ENCODE measurements at places on chromosomes 6 and 20. TPM values are rescaled to one million over a fixed set of nuclear protein-coding genes. Genes with fewer than 3 reads are reported as not detected.

DNA sequence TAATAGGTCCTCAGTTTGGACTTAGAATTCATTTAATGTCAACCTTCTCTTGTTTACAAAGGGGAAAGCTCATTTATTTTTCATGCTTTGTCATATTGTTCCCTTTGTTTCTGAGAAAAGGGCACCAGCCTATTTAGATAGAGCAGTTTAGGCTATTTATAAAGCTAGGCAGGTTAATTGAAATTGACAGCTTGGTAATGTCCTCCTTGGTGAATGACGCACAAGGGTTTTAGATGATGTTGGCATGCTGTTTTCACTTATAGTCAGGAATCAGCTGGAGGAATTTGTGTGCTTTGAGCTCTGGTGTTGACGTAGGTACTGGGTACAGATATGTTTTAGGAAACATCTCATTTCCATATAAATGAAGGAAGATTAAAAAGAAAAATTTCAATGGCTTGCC, 45.2 kb downstream of the BCKDHB start:
- no peak for DNase-seq

DNA sequence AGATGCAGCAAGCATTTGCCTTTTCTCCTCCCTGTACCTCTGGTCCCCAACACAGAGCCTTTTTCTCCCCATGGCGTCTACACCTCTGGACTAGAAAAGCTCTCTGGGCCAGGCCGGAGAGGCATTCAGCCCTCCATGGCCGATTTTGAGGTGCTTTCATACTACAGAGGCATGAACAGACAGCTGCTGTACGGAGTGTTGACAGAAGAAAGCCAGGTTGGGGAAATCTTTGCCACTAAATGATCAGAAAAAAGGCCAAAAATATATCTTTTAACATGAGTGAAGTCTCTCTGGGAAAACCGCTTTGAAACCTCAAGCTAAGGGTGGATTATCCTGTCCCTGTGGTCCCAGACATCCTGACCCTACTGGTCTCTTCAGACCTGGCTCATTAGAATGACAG, 94.0 kb downstream of the TMEM170B start:
- DNase-seq: no peak

DNA sequence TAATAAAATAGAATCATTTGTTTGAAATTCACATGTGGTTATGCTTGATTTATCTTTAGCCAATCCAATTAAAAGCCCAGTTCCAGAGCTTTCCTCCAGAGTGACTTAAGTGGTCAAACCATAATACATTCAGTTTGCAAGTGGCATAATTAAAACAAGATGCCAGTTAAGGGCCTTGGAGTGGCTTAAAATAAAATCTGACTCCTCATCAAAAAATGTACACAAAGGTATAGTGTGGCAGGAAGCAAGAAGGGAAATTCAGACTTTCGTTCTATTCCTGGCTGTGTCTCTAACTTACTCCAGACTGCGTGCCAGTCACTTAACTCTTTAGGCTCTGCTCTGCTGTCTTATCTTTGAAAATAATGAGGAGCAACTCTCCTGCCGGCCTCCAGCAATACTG, 251.3 kb upstream of the PRND start:
- DNase-seq: no peak

GRCh38 chr6:156791320-156791850, 14.2 kb downstream of the ARID1B start:
- DNase-seq: peak; percentile 75

Gene ITPR3
- polyA plus RNA-seq: 4.2 TPM

DNA sequence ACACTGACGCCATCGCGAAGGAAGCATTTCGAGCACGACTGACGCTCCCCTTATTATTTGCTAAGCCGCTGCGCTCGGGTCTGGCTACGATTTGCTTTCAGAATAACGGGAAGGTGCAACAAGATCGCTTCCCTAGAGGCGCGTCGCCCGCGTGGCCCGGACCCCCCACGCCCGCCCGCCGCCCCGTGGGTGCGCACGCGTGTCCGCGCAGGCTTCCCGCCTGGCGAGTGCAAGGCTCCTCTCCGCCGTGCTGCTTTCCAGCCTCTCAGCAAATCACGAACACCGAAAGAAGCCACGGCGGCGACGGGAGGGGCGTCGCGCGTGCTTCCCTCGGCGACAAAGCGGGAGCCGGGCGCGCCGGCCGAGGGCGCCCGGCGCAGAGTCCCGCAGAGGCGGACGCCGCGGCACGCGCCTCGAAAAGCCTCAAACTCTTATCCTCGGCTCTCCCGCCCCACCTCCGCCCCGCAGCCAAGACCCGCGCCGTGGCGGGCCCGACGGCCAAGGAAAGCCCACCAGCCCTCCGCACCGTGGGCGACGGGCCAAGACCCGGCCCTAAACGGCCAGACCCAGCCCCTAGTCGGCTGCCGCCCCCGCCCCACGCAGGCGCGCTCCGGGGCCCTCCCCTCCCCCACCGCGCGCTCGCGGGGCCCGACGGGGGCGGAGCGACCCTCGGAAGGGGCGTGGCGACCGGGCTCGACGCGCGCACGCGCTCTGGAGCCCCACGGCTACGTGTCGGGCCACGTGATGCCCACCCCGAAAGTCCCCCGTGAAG, 987 bp upstream of the QKI start:
- DNase-seq: peak; percentile 96

- DNase-seq: no peak
These were observed 99.9 kb downstream of the RTN4IP1 start for GRCh38 chr6:106529438-106529837.

DNA sequence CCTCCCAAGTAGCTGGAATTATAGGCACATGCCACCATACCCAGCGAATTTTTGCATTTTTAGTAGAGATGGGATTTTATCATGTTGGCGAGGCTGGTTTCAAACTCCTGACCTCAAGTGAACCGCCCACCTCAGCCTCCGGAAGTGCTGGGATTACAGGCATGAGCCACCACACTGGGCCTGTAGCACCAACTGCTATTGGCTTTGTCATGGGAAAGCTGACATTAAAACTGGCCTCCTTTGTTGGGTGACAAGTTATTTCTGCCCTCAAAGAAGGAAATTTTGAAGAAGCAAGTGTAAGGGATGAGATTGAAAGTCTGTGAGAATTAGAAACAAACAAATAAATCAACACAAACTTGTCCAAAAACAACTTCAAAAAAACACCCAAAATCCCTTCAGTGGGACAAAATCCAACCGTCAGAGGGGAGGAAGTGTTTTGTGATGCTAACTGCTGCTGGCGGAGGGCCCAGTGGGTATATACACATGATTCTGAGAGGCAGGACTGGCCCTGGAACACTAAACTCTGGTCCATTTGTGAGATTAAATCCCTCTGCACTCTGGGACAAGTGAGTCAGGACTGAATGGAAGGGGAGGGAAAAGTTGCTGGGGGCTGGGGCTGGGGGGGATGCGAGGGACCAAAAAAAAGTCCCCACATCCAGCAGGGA, 87.5 kb upstream of the NAA20 start:
- peak; percentile 37 for DNase-seq

Gene TMC2
- not detected for polyA plus RNA-seq

Gene DDO
- polyA plus RNA-seq: 13.4 TPM

Gene ZNF341
- polyA plus RNA-seq: 1.5 TPM

Gene ASIP
- 0.84 TPM for polyA plus RNA-seq

- DNase-seq: no peak
These were observed 107.6 kb downstream of the TMEM242 start for GRCh38 chr6:157215717-157216116.

Gene HDGFL1
- polyA plus RNA-seq: not detected

- no peak for DNase-seq
These were observed 8.5 kb downstream of the TRAM2 start for GRCh38 chr6:52568320-52568719.

GRCh38 chr20:60050193-60050947, 92.1 kb downstream of the CDH26 start:
- no peak for DNase-seq

GRCh38 chr6:116049321-116049720, 11.4 kb downstream of the FRK start:
- DNase-seq: no peak

DNA sequence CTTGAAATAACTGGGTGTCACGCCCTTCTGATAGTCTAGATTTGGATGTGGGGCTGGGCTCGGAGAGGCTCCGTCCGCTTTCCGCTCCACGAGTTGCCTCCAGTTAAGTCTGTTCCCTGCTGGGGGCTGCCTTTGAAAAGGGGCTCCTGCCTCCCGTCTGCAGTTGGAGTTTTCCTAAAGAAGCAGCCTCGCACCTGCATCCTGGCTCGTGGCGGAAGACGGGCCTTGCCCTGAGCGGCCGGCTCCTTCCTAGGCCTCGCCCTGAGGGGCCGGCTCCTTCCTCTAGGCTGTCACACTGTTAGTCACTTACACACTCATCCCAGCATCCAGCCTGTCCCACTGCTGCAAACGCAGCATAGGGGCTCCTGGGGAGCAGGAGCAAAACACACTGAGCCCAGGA, 74.4 kb downstream of the SMOC2 start:
- no peak for DNase-seq

- DNase-seq: no peak
These were observed 396.2 kb downstream of the RFPL4B start for GRCh38 chr6:112743323-112743722.

DNA sequence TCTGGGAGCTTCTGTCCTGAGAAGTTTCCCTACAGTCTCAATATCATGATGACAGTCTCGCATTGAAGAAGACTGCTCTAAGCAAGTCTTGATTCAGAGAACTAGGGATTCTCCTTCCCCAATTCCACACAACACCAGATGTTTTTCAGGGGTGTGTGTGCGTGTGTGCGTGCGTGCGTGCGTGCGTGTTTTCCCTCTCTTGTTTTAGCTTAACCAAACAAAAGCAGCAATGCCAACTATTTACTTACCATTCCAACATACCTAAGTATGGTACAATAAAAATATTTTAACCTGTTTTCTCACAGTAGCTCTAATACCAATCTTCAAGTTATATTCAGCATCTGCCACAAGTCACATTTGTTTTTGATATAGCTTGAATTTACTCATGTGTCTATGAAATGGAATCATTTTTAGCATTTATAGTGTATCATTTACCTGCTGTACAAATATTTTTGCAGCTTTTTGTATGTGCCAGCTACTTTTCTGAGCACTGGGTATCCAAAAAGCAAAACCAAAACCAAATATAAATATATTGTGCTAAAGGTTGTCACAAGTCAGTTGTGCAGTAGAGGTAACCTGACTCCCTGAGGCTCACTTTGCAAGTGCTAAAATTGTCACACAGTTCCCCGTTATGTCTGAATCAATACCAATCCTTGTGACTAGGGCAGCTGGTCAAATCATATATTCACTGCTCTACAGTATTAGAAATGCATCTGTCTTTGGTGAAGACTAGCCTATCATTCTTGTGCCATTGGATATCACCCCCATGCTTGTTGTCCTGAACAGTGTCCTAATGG, 21.7 kb upstream of the MYLIP start:
- no peak for DNase-seq

Gene BIRC7
- 0.30 TPM for polyA plus RNA-seq

DNA sequence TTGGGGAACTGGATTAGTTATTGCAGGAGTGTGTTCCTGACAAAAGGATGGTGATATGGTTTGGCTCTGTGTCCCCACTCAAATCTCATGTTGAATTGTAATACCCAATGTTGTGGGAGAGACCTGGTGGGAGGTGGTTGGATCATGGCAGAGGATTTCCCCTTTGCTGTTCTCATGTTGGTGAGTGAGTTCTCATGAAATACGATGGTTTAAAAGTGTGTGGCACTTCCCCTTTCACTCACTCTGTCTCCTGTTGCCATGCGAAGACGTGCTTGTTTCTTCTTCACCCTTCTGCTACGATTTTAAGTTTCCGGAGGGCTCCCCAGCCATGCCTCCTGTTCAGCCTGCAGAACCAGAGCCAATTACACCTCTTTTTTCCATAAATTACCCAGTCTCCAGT, 16.2 kb upstream of the TREM1 start:
- no peak for DNase-seq

DNA sequence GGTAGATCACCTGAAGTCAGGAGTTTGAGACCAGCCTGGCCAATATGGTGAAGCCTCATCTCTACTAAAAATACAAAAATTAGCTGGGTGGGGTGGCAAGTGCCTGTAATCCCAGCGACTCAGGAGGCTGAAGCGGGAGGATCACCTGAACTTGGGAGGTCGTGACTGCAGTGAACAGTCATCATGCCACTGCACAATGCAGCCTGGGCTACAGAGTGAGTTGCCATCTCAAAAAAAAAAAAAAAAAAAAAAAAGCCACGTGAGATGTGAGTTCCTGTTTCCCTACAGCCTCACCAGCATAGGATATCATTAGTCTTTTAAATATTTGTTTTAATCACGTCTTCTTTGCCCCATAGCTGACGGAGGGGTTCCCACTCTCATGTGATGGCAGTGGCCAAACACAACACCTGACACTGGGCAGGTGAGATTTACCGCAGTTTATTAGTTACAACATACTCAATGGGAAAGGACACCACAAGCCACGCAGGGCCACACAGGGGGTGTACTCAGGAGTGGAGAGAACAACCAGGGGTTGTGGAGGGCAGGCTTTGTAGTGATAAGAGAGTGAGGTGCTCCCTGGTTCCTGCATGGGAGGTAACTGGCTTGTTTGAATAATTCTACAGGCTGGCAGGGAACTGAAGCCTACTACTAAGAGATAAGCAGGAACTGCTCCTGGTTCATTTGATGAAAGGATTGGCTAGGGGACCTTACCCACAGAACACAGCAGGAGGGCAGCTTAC, 4.6 kb upstream of the LZTS3 start:
- DNase-seq: no peak

Gene C4A
- 521 TPM for polyA plus RNA-seq
